OCI-LY7 (cell line): ENCODE measurements at places on chromosomes 5 and 9. TPM values are rescaled to one million over a fixed set of nuclear protein-coding genes. Genes with fewer than 3 reads are reported as not detected.

GRCh38 chr5:91027405-91028139 lies 355.5 kb downstream of the ARRDC3 start:
- DNase-seq = no peak

DNA sequence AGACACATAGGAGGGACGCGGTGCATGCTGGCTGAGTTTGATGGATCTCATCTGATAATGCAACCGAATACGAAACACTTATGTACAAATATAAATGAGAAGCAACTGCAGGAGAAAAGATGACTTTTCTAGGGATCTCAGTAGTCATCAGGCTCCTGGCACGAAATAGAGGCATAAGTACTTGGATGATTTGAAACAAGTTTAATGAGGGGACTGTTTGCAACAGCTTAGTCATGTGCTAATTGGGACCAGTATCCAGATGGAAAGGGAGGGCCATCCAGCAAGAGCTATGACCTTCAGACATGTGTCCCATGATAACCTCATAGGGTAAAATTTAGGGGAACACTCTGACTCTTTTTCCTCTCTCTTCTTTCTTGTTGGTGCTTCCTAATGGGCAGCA lies 123.0 kb downstream of the EGFLAM start:
- DNase-seq = no peak

- no peak for DNase-seq
Measured at GRCh38 chr5:143749581-143750205, 62.3 kb upstream of the HMHB1 start.

DNA sequence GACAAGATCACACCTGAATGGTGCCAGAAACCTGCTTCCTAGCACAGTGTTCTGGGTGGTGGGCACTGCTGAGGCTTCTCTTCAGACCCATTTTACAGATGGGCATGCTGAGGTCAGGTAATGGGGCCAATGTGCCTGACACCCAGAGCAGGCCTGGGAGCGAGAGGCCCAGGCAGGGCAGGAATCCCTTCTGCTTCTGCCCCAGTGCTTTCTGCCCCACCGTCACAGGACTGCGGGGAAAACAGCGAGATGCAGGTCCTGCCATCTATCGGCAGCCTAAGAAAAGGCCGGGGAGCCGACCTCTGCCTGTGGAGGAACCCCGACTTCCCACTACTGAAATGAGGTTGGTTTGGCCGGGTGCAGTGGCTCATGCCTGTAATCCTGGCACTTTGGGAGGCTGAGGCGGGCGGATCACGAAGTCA lies 22.8 kb upstream of the RNU6ATAC start:
- no peak for DNase-seq

Gene ANKRD18B
- not detected in 2 replicates for total RNA-seq
